ENCODE measurements at places on chromosomes 4 and X.

- DNase-seq = no peak
Measured at GRCh38 chr4:32735856-32736590, 2015.9 kb downstream of the PCDH7 start.

DNA sequence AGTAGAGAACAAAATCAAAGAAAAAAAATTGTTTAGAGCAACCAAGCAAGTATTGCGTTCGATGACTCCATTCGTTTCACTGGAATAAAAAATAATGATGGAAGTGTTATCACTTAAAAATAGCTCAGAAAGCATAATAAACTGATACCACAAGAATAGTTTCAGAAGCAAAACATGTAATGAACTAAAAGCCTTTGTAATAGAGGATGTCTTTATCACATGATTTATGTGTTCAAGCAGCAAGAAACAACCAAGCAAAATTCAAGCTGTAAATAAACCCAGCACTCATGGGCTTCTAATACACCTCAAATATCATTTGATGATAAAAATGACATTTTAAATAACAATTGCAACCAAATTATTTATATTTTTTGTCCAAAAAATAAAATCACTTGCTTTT, 192.2 kb downstream of the NDST4 start:
- no peak for DNase-seq

GRCh38 chr4:158809611-158810486, 41.0 kb downstream of the FNIP2 start:
- no peak for DNase-seq

DNA sequence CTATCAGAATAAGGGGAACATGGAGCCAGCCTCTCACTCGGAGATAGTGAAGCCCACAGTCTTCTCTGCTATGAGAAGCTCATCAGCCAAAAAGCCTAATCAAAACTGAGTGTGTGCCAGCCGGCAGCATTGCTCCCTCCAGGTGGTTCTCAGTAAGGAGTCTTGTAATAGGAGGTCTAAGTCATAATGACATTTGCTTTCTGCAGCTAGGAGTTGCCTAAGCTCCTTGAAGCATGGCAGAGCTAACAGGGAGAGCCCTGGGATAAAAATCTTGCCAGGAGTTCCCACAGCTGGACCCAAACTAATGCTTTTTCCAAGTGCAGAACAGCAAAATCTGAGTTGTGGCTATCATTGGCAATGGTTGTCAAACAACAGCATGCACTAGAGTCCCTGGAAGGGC, 245.2 kb downstream of the SPATA18 start:
- DNase-seq = no peak

DNA sequence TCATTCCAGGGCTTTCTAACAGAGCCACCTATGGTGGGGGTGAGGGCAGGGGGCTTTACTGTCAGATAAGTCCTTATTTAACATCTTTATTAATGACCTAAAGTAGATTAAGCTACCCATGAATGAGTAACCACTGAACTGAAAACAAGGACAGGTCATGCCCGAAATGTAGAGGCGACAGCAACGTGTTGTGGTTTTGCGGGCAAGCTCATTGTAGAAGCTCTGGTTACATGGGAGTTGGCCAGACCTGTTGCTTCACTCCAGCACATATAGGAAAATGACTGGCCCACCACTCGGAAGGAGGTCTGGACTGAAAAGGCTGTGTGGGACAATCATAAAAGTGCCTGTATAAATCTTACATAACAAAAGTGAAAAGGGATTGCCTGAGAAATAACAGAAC, 109.6 kb upstream of the NDP start:
- no peak for DNase-seq

- DNase-seq = no peak
Measured at GRCh38 chrX:68929332-68930150, 100.7 kb downstream of the EFNB1 start.

GRCh38 chr4:35760807-35761206, 483.5 kb downstream of the ARAP2 start:
- DNase-seq = no peak

DNA sequence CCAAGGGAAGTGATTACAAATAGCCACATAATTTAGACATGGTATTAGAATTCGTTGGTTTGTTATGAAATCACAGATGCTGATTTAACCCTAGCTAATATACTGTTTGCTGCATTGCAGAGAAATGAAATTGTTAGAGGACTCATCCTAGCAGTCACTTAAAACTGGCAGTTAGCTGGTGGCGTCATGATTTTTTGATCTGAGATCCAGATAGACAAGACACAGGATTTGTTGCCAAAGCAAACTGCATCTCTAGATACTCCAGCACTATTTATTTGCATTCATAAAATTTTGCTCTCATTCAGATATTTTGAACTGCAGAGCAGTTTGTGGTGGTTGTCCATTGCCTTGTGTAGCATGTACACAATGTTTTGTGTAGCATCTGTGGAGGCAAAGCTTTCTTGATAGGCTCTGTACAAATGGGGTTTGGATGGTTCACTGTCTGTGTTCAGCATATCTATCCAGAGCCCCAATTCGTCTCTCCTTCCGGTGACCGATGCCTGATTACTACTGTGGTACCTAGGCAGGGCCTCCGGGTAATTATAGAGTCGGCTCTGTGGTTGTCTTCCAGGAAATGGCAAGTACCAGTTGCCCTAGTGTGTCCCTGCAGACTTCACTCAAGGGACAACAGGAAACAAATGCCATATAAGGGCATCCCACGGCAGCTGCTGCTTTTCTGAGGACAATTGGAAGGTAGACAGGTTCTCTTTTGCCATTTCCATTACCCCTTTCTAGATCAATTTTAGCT, 30.1 kb upstream of the SPARCL1 start:
- no peak for DNase-seq

DNA sequence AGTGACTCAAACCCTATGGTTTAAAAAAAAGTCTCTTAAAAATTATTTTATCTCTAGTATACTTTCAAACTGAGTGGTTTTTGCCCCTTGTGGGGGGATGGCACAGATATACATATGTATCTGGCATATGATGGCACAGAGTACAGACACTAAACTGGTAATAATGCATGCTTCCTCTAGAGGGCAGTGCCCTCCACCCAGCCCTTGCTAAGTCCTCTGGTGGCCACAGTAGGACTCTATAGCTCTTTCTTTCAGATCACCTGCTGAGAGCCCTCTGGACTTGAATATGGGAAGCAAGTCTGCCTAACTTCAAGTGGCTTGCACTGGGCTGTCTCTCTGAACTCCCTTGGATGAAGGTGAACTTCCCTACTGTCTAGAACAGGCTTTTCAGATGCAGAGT, 66.3 kb downstream of the TSPAN7 start:
- no peak for DNase-seq

DNA sequence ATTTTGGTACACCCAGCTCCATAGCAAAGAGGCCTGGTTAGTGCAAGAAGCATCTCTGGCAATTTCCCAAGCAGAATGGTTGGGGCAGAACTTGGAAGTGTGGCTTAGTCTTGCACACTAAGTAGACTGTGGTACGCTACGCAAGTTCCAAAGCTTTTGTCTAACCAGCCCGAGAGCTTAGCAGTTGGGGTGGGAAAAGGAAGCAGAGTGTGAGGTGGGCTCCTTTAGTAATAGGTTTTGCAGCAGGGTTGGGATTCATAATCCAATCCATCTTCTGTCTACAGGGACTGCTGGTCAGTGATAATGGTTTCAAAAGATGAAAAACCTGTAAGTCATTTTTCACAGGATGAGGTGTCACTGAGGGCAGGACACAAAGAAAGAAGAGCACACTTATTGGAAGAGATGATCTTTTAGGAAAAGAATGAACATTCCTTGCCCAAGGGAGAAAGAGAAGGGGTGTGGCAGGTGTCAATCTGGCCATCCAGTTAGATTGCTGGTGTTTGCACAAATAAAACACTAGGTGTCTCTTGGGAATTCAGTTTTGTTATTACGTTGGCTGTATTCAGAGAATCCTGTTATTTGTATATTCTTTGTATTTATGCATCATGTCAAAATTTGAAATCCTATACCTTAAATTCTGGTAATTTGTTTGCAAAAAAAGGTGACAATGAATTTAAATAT, 244.3 kb downstream of the GPAT3 start:
- no peak for DNase-seq

DNA sequence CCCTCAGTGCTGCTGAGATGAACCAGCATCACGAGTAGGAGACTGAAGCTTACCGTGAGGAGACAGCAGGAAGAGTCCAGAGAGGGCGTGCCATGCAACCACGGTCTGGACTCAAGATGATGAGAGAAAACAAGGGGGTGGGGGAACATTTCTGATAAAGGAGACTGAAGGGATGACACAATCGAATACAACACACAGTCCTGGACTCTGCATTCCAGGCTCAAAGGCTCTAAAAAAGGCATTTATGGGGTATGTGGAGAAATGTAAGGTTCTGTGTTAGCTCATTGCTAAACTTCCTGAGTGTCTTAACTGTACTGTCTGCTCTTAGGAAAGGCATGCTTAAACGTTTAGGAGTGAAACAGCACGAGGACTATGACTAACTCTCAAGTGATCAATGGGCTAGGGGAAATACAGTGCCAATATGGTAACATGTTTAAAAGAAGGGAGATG, 20.6 kb upstream of the IRAK1 start:
- no peak for DNase-seq

DNA sequence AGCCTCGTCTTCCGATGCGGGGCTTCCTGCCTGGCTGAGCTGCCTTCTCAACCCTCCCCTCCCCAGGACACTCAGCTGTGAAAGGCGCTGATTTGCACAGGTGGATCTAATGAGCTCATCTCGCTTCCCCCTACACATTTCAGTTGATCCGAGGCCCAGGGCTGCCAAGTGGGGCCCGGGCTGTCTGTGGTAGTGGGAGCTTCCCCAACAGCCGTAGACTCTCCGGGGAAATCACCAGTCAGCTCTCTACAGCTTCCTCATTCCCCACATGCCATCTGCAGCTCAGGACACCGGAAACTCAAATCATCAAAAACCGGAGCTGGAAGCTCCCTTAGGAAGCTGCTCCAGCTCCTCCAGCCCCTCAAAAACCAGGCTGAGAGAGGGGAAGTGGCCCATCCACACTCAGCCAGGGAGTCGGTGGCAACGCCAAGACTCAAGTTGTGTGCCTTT, 56.2 kb downstream of the SMIM20 start:
- DNase-seq = no peak

DNA sequence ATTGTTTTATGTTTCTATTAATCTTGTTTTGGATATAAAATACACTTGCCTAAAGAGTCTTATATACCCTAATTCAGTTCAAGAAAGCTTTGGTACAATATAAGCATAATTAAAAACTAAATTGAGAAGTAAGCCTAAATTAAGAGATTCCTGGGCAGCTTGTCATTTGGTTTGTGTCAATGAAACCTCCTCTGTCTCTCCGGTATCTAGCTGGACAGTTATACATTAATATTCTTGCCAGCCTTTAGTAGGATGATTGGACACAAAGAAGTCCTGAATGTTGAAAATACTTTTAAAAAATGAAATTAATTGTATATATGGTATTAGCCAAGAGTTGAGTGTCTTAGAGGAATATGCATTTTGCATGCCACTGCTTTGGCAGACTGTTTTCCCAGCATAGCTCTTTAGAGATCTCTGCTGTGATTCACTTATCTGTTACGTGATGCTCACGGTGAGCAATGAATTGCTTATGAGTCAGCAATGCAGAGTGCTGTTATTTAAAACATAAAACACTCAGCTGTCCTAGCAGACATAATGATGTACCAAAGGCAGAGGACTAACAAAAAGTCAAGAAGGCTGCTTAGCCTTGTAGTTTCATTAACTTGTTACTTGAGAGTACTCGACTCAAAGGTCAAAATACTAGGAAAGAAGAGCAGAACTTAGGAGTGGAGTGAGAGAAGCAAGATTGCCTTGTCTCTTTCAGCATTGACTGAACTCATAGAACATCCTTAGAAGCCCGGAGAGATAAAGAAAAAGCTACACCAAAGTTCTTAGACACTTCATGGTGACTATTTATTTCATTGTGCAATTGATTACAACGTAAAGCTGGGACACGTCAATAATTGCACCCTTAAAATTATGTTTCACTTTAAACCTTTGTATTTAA, 1296.1 kb upstream of the PCDH7 start:
- DNase-seq = no peak

DNA sequence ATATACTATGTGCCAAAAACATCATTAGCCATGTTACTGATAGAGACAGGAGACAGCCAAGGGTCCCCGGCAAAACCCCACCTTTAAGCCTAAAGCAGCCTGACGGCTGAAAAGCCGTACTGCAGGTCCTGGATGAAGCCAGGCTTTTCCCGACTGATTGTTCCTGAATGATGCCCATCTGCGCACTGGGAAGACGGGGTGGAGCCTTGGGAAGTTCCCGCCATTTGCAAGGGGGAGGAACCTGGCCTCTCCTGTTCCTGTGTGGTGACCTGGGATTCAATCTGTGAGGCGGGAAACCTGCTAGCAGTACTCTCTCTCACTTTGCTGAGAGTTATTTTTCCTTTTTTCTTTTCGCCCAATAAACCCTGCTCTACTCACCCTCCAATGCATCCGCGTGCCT, 15.1 kb upstream of the CAMK2D start:
- DNase-seq = no peak

DNA sequence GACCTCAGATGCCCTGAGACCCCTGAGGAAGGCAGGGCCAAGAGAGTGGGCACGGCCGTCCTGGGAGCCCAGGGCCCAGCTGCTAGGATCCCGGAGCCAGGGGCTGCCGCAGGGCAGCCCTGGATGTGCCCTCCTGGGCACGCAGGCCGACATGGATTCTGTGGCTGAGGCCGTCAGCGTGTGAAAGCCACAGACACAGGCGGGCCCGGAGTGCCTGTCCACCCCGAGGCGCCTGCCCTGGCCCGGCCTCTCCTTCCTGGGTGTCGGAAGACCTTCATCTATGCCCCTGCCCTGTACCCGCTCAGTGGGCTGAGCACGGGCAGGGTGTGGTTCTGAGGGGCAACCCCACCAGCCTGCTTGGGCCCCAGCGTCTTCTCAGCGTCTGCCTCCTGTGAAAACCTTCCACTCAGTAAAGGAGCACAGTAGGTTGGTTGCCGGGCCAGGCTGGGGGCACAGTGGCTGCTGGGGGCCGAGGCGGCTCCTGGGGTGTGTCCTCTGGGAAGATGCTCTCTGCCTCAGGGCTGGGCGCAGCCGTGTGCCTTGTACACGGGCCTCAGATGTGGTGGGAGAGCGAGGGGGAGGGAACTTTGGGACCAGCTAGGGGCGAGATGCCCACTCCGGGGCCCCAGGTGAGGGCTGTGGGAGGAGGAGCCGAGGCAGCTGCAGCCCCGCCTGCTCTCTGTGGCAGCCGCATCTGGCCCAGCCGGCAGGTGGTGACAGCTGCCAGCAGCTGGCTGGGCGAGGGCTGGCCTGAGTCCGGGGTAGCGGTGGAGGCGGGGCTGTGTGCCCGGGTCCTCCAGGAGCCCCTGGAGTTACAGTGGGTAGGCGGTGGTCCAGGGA, 20.8 kb downstream of the FGFRL1 start:
- no peak for DNase-seq

- no peak for DNase-seq
Measured at GRCh38 chr4:24922416-24922815, 9.6 kb upstream of the CCDC149 start.

- DNase-seq = no peak
Measured at GRCh38 chr4:25842229-25842845, 20.5 kb downstream of the SEL1L3 start.

DNA sequence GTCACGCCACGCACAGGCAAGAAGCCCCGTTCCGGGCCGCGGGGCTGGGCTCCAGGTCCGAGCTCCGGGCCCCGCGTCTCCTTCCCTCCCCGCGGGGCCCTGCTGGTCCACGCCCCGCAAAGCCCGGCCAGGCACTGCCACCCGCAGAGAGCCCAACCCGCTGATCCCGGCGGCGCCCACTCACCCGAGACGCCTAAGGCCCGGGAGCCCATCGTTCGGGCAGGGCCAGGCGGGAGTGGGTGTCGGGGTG, 870 bp downstream of the PDZD4 start:
- no peak for DNase-seq

- no peak for DNase-seq
Measured at GRCh38 chrX:140526171-140526570, 21.3 kb upstream of the SOX3 start.

GRCh38 chr4:44583393-44583792, 68.0 kb downstream of the YIPF7 start:
- DNase-seq = no peak

- no peak for DNase-seq
Measured at GRCh38 chr4:47287735-47288134, 175.8 kb downstream of the COMMD8 start.

All from stimulated activated CD4-positive, alpha-beta T cell treated with anti-CD3 and anti-CD28 coated beads, Interleukin-1b, Interleukin-23, amount 100 ng/mL, for 1 hour (primary cell).